ENCODE measurements at places on chromosomes 12 and 14.
A peak's percentile ranks its signal among the peaks of the same experiment; 100 is the strongest.

GRCh38 chr12:108665608-108666202, 32.0 kb upstream of the SELPLG start:
- DNase-seq, result no peak

DNA sequence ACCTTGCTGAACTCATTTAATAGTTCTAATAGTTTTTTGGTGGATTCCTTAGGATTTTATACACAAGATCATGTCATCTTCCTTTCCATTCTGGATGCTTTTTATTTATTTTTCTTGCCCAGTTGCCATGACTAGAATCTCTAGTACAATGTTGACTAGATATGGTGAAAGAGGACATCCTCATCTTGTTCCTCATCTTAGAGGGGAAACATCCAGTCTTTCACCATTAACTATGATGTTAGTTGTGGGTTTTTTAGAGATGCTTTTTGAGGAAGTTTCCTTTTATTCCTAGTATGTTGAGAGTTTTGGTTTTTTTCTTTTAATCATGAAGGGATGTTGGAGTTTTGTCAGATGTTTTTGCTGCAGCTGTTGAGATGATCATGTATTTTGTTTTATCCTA, 8.7 kb downstream of the ANKRD13A start:
- no peak for DNase-seq

DNA sequence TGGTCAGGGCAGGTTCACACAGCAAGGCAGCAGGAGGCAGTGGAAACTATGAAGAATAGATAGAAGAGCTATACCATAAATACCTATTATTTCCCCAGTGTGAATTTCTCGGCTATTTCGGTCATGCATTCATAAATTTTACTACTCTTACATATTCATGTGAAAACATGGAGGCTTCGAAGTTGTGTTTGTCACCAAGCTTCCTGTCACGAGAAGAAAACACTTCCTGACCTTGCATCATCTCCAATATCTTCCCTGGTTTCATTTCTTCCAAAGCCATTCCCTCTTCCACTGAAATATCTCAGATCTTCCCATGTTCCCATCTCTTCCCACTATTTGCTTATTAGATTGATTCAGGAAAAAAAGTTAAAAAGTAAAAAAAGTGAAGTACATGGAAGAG, 80.4 kb downstream of the CPNE8 start:
- DNase-seq, result no peak

DNA sequence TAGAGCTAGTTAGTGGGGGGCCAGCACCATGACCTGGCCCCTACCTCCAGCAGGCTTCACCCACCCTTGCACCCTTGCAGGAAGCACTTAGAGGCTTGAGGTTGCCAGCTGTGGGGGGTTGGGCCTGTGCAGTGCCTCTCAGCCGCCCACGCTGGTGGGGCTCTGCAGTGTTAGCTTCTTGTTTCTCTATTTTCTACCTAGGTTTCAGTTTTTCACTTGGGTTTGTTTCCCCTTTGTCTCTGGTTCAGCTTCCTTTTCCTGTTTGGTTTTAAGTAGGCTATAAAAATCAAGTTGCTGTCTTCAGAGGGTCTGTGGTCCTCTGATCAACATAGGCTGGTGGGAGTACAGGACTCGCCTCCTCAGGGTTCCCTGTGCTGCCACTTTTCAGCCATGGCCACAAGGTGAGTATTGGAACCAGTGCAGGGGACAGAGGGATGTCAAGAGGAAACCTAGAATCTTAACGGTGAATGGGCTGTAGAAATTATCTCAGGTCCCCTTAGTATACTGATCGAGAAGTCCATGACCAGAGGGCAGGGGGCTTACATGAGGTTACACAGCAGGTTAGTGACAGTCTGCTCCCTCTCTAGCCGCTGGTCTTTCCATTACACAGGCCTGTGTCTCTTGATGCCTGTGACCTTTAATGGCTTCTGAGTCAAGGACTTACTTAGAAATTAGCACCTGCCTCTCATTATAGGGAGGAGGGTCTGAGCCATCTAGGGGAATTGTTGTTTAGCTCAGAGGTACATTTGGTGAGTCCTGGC, at the start of gene EVL:
Gene EVL (plus strand): TSS at position 312 of the 761 bp plus-strand sequence. CDS start 79 bp downstream, at position 391.
- no peak for DNase-seq

GRCh38 chr12:43805149-43805859, 813 bp downstream of the TWF1 start:
- DNase-seq, result no peak

DNA sequence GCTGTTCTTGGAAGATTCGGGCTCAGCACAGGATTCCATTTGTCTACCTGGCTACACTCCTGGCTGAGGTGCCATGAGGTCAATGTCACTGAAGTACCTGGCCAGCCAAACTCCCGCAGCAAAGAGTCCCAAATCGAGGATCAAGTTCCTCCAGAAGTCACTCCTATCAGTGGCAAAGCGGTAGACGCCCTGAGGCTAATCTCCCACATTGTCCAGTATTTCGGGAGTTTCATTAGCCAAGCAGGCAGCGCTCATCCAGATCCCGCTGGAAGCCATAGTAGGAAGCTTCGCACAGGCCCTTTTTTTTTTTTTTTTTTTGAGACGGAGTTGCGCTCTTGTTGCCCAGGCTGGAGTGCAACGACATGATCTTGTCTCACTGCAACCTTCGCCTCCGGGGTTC, 8.9 kb upstream of the AACS start:
- no peak for DNase-seq

DNA sequence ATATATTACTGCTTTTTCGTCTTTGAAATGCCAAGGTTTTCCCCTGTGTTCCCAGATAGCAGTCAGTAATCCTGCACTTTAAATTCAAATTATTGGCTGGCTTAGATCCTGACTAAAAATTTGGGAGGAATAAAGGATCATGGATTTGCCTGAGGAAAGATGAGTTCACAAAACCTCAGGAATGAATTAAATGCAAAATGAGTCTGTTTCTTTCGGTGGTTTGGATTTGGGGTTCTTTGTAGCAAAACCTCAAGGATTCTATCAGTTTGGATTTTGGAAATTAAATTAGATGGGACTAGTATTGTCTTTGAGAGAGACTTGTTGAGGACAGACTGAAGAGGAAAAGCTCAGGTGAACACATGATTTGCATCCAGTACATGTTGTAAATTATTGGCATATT, 36.1 kb downstream of the PPFIBP1 start:
- no peak for DNase-seq

DNA sequence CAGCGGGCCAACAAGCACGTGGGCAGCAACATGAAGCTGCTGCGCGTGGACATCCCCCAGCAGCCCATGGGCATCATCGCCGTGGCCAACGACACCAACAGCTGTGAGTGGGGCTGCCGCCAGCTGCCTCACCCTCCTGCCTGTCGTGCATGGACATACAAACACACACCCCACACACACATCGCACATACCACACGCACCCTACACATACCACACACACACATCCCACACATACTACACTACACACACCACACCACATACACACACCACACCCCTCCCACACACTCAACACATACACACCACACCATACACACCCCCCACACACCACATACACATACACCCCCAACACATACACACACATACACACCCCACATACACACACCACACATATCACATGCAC, 25.2 kb upstream of the NXPH4 start:
- no peak for DNase-seq

GRCh38 chr14:92963301-92964123, 40.6 kb downstream of the CHGA start:
- no peak for DNase-seq

GRCh38 chr12:12182703-12183365, 84.0 kb downstream of the LRP6 start:
- no peak for DNase-seq

DNA sequence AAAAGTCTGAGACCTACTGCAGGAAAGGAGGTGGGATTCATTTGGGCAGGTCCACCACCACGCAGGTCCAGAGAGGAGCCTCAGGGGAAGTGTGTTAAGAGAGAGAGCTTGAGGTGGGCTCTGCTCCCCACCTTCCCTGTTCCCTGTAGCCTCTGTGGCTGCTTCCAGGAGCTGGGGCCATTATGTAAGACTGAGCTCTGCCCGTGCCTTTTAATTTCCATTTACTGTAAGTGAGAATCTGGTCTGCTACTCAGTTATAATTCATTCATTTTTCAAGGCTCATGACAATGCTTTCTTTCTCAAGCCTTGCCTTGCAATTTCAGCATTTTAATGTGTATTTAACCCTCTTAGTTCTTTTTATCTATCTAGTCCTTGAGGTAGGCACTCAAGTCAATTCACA, 8.3 kb downstream of the SLC4A8 start:
- no peak for DNase-seq

GRCh38 chr14:71320734-71321573, 413.7 kb downstream of the PCNX1 start:
- DNase-seq, result peak; percentile 52

DNA sequence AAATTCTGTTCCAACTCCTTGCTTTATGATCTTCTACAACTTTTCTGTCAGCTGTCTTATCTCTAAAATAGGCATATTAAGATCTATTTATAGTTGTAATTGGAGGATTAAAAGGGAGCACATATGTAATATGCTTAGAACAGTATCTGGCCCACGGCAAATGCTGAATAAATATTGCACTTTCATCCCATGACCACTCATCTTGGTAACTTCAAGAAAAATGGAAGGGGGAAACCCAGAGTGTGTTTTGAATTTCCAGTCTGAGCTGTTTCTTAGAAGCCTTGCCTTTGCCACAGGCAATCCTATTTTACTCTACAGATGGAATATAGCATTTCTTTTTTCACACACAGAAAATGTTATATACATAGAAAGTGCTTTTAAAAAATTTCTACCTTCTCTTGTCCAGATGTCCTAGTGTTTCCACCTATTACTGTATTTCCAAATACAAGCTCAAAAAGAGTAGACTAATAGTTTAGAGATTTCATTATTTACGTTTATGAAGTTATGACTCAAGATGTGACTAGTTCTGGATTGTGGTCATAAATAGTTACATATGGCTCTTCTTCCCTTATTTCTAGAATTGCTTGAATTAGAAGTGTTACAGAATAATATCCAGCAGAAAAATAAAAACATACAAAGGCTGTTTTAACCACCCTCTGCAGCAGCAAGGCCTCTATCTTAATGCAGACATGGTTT, 6.2 kb upstream of the STXBP6 start:
- DNase-seq, result no peak

DNA sequence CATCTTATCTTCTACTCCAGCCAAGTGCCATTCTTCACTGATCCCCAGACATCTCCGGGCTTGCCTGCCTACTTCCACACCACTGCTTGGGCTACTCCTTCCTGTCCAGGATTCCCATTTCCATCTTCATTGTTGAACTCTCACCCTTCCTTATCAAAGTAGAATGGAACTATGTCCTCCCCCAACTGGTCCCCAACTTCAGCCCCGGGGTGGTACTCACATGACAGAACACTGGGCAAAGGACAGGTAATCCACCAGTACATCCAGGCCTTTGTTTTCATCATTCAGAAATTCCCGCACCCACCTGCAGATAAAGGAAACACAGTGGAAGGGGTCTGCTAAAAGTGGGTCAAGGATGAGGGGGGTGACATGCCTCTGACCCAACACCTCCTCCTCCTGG, 38.4 kb downstream of the PRPF40B start:
- DNase-seq, result no peak

DNA sequence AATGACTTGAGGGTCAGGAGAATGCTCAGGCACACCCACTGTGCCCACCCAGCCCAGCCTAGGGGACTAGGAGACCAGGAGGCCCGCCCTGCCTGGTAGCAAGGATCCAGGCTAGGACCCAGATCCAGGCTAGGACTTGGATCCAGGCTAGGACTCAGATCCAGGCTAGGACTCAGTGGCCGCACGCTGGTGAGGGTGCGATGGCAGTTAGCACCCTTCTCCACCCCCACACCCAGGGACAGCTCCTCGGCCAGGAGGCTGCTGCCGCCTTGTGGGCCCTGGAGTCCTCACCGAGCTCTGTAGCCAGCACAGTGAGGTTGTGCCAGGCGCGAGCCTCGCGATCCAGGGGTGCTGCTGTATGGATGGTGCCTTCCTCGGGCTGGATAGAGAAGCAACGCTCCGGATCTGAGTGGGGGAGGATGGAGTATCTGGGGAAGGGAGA, 5.1 kb downstream of the CDH24 start:
- DNase-seq, result no peak

DNA sequence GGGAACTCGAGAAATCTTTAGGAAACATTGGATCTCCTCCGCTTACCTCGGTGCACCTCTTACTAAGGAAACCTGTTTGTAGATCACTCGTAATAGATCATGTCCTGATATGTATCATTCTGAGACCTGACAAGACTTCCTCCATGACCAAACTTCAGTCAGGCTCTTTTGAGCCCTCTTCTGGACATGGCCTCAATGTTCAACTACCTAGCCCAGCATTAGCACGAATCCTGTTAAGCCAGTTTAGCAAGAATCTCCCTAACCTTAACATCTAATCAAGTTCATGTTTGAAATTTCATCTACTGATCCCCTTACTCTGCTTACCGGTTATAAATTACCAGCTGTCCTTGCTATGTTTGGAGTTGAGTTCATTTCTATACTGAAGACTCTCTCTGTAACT, 713.9 kb upstream of the USP15 start:
- DNase-seq, result no peak

- DNase-seq, result no peak
Observed at GRCh38 chr12:26046906-26047305, 77.9 kb downstream of the BHLHE41 start.

DNA sequence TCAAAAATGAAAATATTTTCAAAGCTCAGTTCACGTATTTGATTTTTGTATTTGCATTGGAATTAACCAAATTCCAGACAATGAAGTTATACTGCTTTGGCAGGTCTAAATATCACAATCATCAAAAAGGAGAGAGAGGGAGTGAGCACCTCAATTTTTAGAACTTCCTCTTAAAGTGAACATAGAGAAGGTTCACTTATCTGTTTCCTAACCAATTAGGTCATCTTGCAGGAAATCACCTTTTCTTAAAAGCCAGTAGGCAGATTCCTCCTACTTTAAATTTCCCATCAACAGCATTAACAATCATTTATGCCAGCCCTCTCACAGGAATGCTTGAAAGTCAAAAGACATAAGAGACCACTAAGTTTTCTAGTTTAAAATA, 388.7 kb downstream of the ZFP36L1 start:
- no peak for DNase-seq

DNA sequence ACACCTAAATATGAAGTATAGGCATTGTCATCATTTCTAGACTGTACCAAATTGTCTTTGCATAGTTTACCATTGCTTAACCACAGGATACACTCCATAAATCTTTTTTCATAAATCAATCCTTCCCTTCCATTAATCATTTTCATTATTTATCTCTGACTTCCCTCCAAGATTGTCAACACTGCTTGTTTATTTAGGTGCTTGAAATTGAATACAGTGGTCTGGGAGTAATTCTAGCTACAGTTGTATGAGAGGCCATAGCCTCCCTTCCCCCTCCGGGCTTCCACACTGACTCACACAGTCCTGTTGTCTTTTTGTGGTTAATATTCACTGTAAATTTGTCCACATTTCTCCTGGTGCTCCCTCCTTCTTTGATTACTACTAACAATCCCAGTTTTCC, 114.2 kb upstream of the ARID2 start:
- DNase-seq, result peak; percentile 32

- no peak for DNase-seq
Observed at GRCh38 chr14:83991666-83992065, 1538.3 kb upstream of the FLRT2 start.

GRCh38 chr12:118581371-118581770, 205.0 kb downstream of the SUDS3 start:
- no peak for DNase-seq

Data from GM04504 (cell line).